Activated CD4-positive, alpha-beta T cell treated with anti-CD3 and anti-CD28 coated beads, Interleukin-2, amount 50 U/mL, for 48 hours (primary cell): ENCODE measurements at places on chromosomes 4 and X.

DNA sequence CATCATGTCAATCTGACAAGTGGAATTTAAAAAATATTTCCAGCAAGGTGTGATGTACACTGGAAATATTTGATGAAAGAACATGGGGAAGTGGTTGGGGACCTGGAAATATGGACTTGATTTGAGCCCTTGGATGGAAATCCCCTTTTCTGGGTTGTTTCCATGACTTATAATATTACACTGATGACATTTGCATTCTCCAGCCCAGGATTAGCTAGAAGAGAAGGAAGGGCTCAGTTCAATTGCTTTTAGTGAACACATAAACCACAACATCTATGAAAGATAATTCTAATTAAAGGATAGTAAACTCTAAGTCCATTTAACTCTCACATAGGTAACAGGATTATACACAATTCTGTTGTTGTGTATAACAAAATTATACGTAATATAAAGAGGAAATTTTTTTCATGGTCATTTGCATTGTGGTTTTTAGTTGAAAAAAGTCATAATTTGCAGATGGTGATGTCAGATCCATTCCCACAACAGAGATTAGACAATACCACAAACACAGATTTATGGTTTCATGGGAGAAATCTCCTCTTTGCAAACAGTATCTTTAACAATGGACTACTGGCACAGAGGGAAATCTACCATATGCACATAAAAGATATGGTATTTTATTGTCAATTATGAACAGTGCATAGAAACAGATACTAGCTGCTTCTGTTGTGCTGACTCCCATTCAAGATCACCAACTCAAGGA, 126.5 kb downstream of the DKK2 start:
- DNase-seq, result no peak

DNA sequence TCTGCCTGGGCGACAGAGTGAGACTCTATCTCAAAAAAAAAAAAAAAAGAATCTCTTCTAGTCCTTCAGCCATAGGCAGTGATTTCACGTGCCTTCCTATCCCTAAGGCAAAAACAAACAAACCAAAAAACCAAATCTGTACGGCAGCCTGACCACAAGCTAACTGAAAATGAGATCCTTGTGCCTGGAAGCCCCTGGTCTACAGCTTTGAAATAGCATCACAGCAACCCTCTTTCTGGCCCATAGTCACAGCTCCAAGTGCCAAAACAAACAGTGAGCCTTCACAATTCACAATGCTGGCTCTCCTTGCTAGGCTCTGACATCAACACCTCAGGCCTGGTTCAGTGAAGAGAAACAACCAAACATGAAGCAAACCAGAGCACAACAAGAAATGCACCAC, 46.1 kb downstream of the TMEM150C start:
- no peak for DNase-seq

DNA sequence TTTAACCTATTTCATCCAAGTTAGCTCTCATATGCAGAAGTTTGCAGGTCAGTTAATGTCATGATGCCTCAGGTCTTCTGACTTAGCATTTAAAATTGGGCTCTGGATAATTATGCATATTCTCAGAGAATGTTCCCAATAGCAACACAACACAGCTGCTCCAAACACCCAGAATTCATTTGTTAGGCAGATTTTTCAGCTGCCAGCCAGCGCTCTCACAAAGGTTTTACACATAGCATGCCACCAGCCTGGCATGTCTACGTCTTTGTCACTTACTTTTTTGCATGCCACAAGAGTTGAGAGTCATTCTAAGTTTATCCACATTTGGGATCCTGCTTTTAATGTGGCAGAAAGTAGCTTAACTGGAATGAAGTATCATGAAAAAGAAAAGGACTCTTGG, 84.8 kb downstream of the LIMCH1 start:
- no peak for DNase-seq

DNA sequence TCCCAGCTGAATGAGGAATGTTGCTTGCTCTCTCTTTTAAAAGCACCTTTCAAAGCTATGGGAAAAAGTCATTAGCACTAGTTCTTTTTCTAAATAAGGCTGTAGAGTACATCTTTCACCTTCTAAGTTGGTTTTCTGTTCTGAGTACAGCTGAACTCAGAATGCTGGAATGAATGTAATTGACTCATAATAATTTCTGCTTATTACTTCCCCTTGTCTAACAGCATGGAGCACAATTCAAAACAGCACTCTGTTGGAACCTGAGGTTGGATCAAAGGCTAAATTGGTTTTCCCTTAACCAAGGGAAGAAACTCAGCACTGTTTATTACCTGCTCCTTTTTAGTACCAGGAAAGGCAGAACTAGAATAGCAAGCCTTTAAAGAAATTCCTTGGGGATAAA, 33.5 kb upstream of the CYP2U1 start:
- DNase-seq, result no peak
